Activated T-helper 1 cell treated with anti-CD3 and anti-CD28 coated beads, Interleukin-2, amount 50 U/mL, for 16 hours (primary cell): ENCODE measurements at places on chromosomes 4 and X.

DNA sequence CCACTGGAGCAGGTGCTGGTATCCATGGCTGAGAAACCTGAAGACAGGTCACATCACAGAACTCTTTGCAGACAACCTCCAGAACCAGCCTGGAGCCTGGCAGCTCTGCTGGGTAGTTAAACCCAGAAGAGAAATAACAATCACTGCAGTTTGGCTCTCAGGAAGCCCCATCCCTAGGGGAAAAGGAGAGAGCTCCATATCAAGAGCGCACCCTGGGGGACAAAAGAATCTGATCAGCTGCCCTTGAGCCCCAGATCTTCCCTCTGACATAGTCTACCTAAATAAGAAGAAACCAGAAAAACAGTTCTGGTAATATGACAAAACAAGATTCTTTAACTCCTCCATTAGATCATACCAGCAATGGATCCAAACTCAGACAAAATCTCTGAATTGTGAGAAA is 823.2 kb upstream of the FRG1 start:
- DNase-seq: no peak

DNA sequence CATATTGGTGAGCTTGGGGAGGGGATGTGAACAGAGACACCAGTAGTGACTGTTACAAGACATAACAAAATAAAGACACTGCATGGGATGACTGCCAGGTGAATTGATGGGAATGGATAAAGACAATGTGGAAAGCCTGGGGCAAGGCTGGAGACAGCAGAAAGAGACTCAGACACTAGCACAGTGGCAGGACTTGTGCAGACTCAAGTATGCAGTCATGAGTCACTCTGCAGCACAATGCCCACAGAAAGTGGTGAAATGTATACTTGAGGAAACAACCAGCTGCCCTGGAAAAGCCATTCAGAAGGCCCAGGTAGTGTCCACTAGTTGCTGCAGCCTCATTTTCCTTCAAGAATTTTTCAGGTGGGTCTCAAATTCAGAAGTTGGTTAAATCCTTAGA is 452.3 kb downstream of the MID1IP1 start:
- no peak for DNase-seq

DNA sequence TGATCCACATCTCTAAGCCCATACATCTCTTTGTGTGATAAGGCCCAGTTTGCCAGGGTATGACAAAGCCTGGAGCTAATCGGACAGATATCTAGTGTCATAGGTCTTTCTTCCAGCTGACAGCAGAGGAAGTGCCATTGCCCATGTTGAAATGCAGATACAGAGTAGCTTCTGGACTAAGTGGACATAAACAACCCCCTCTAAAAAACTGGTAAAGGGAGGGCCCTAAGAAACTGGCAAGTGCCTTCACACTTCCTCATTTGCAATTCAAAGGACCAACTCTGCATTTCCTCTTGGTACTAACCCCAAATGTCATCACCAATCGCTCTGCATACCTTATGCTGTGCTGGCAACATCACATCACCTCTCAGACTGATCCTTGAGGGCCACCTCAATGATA is 20.8 kb downstream of the ARHGEF6 start:
- DNase-seq: no peak

DNA sequence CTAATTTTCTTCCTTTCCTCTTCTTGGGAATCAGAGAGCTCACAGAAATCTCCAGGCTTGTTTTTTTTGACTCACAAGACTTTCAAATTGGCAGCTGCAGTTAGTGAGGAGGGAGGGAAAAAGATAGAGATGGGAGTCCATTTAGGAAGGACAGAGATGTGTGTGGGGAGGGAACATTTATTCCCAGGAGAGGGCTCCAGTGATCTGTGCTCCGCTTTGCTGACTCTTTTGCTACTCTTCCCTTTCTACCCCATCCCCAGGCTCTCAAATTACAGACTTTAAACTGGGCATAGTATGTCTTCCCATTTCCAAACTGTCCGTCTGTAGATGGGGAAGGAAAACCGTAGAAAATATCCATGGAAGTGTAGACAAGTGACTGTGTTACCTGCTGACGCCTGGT is 39.1 kb upstream of the UCP1 start:
- DNase-seq: no peak

- DNase-seq: no peak
Observed at GRCh38 chr4:152513078-152513477, 22.8 kb downstream of the FBXW7 start.

- no peak for DNase-seq
Observed at GRCh38 chr4:6480534-6481088, 8.2 kb upstream of the PPP2R2C start.

DNA sequence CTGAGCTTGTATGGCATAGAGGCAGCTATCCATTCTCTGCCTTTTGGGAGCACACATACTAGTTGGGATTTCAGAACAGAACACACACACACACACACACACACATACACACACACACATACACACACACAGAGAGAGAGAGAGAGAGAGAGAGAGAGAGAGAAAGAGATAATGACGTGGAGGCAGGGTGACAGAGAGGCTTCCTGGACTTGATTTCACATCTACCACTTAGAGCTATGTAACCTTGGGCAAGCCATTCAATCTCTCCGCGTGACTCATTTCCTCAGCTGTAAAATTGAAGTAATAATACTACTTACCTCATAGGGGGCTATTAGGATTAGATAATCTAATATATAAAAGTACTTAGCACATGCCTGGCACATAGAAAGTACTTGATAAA is 12.3 kb upstream of the GRIA3 start:
- DNase-seq: no peak

DNA sequence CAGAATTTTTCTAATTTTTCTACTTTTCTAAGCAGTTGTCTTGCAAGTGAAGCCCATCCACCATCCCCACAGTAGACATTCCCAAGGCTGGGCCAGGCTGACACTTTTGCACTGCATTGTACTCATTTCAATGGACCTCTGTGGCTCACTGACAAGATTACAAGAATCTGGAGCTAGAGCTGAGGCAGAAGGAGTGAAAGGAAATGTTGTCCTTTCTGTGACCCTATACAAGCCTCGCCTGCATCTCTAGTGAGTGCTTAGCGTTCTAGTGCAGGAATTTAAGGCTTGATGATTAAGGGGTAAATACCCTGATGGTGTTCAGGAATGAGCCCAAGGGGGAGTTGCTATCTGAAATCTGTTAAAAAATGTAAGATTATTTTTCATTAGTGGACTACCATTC is 6.3 kb downstream of the MAGED1 start:
- DNase-seq: no peak

DNA sequence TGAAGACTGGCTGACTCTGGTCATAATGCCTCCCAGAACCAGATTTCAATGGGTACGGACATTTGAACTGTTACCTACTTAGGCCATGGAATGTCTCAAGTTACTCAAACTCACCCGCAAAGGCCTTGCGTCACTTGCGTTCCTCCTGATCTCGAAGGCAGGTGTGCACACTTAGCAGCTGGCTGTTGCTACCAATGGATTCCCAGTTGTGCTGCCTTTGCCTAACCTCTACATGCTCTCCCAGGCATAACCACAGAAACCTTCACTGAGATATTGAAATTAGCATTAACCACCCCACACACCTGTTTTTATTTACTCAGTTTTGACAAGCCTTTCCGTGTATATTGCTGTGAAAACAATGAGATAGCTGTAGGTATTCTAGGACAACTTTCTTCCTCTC is 2.8 kb downstream of the ERVMER34-1 start:
- no peak for DNase-seq

- DNase-seq: no peak
Observed at GRCh38 chr4:44121210-44121609, 327.4 kb downstream of the KCTD8 start.

DNA sequence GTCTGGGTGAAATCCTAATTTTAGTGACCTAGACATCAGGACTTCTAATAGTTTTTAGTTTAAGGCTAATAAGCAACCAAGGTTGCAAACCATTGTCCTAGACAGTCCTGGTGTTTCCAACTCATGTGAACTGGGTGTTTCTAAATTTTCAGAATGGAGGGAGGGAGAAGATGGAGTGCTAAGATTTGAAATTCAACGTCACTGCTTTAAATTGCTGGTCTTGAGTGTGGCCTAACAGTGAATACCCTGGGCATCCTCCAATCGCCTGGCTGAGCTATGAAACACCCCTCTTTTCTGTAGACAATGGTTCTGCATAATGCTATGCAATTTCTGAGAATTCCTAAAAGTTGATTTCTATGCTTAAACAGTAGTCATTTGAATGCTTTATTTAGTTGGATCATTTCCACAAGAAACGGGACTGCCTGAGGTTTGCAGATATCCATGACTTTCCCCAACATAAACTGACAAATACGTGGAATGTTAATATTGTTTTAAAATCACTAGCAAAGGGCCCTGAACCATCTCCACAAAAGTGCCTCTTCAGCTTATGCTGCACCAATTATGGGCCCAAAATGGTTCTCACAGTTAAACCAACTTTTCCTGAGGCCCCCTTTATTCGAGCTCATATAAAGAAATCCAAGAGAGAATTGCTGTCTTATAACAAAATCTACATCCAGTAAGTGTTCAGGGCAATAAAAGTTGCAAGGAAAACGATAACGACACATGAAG is 1.1 kb downstream of the FBXL5 start:
- no peak for DNase-seq

DNA sequence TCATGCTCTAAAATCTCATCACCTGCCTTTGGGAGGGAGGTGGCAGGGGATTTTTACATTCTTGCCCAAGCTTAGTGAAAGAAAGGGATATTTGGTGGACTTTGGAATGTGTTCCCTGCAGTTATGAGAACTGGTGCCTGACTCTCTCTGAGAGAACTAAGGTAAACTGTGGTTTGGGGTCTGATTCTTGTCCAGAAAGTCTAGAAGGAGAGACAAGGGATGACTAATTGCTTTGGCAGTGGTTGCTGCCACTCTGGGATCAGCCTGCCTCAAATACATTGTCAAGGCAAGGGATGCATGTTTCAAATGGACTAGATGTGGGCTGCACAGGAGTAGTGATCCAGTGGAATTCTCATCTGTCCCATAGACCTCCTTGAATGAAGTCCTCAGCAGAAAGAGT is 115.2 kb downstream of the DDIT4L start:
- DNase-seq: no peak

- DNase-seq: no peak
Observed at GRCh38 chr4:112604589-112604988, 32.1 kb downstream of the ZGRF1 start.

DNA sequence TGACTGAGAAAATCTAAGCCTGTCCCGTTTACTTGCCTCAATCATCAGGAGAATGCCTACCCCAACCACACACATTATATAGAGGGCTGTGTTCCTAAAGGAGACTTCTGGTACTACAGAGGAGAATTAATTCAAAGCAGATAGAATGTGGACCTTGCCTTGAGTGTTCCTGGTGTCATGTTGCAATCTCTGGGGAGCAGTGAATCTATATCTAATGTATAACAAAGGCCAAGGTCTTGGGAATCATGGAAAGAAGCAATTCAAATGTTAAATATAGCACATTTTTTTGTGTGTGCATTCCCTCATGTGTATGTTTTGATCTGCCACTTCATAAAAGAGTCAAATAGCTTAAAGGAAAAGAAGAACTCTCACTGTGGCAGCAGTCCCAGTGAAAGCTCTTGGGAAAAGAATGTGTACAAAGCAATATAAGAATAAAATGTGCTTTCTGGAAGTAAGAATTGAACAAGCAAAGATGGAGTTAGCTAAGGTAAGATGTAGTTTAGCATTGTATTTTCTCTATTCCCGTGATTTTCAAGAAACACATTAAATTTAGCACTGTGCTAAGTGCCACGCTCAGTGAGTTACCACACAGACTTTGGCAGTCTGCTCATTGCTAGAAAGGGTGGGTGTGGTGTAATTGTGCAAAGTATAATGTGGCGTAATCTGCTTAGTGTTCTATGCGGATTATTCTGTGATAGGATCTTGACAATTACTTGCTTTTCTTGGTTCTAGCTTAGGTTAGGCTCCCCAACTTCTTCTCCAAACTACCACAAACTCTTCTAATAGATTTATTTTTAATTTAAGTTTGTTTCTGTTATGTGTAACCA is 13.7 kb downstream of the ADH6 start:
- no peak for DNase-seq

DNA sequence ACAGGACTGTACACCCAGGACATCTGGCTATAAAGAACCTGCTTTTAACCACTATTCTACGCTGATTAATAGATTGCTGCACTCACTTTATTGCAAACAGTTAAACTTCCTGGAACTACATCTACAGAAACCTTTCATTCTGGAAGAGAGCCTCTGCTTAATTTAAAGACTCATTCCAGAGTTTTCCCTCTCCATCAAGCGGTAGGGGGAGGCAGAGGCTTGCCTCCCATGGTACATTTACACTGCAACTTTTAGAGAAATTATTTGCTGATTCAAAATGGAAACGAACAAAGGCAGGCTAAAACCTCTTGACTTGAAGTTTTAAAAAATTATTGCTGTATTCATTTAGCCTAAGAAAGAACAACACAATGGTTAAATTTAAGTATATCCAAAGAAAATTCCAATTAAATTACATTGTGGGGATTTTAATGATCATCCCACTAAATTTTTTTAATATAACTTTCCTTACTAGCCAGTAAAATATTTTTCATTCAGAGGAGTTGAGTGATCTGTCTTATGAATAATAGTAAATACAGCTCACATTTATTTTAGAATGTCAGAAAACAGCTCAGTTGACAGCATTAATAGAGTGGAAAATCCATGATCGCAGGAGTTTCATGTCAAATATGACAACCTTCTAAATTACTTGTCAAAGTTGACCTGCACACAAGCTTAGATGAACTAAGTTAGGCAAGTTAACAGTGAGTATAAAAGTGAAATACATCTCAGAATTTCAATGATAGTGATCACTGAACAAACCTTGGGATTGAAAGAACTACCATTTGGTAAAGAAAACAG is 46.3 kb upstream of the PCDH10 start:
- DNase-seq: no peak

DNA sequence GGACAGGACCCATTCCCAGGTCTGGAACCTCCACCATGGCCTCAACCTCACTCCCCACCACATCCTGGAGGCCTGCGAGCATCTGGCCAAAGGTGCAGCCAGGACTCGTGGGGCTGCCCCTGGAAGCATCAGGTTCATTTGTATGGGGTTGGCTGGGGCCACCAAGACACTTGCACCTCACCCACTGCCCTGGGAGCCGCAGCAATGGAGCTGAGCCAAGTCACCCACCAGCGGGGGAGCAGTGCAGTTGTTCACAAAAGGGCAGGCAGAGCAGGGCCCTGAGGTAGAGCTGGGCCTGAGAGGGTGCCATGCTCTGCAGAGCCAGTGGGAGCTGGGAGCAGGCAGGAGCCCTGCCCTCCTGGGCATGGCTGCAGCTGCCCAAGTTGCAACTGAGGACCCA is 163.5 kb downstream of the FAM47A start:
- DNase-seq: no peak

DNA sequence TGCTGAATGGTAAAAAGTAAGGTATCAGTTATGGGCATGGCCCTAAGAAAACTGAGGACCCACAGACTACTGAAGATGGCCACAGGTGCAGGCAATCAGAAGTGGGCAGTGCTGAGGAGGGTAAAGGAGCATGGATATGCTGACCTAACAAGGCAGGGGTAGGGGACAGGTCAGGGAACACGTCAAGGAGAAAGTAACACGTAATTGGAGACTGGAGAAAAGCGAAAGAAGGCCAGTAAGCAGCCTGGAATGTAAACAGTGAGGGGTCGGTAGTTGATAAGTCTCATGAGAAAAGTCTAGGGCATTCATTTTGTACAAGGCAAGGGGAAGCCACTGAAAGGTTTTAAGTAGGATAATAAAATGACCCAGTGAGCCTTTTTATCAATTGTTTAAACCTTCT is 153.3 kb downstream of the PRDM5 start:
- DNase-seq: no peak

- DNase-seq: no peak
Observed at GRCh38 chr4:85565761-85566480, 91.0 kb downstream of the ARHGAP24 start.
